ENCODE measurements at places on chromosomes 11 and 22.

DNA sequence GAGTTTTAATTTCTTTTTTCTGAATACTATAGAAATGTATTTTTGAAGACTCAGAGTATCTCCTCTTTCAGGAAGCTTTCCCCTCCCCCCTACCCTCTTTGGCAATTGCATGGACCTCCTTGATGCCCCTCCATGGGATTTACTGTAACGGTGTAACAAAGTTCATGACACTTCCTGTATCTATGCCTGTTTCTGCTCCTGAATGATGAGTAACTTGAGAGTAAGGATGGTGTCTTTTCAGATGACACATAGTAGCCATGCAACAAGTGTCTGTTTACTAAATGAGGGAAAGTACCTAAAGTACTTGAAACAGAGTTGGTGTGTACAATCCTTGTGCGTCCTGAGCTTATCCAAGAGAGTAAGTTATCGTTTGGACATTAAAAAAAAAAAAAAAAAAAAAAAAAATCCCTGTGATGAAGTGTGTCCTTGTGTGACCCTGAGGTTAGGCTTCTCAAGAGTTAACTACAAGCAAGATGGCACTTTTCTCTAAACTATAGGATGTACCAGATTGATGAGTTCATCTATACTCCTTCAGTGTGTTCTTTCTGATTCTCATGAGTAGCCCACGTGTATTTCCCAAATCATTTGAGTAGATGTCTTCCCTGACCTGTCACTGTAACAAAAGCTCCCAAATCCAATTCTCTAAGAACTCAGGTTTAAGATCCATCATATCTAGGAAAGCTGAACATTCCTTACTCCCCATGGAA lies 7.4 kb downstream of the ETS1 start:
- DNase-seq, result no peak

DNA sequence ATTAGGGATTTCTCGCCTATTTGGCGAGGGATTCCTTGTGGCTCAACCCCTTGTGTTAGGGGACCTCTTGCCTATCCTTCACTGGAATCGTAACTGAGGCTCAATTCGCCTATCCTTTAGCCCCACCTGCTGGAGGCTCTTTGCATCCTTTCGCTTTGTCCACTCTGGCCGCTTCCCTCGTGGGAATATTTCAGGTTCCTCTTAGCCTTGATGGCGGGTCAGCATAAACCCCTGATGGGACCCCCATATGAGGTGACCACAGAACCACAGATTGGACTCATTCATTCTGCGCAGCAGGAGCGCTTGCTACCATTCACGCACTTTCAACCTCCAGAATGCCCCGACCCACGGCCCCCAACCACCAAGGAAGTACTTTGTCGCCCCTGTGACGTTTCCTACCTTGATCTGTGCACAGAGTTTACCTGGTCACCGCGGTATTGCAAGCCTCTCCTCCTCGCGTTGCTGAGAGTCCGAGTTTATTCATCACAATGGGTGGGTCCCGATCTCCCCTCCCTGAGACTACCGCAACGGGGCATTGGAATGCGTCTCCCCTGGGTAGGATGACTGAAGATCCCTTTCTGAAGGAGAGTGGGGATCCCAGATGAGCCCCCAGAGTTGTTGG lies at the start of gene OR52N2:
Gene OR52N2 (plus strand): TSS at position 425 of the 622 bp plus-strand sequence. CDS start 11,412 bp downstream, outside the sequence.
- peak; percentile 30 for DNase-seq

DNA sequence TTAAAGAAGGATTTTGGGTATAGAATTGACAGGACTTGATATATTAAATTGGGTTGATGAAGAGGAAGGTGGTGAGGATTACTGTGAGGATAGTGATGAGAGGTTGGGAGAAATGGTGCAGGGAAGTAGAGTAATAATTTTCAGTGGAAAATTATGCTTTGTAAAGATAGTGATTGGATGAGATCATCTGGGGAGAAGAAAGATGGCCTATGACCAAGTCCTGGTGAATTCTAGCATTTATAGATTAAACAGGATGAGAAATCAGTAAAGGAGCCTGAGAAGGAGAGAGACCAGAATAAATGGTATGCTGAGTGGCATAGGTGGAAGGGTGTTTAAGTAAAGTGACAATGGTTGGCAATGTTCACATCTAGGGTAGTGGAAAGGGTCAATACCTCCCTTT lies 15.0 kb downstream of the IPO7 start:
- DNase-seq, result no peak

DNA sequence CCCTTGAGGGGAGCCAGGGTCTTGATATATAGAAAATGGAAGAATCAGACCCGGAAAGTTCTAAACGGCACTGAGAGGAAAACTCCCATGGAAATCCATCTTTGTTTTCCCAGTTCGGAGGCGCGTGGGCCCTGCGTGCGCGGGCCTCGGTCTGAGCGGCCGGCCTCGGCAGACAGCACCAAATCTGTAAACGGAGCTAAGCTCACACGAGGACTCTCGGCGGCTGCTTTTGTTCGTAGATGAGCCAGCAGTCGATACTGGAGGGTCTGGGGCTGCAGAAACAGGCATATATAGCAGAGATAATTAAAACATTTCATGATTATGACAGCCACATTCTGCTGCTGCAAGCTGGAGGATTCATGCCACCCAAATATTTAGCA lies 68.5 kb upstream of the PPARA start:
- DNase-seq, result no peak

DNA sequence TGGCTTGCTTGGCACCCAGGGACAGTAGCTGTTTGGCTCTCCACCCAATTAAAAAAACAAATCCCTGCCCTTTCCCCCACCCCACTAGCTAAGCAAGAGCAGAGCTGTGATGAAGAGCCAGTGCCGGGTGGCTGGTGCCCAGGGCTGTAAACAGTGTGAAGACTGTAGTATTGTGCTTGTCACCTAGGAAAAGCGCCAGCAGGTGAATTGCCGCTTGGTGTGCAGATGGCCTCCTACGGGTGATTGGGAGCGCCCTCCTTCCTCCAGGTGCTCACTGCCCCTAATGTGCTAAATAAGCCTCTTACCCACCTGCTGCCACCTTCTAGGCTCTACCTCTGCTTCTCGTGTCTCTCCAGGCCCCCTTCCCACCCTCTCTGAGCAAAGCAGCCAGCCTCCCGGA lies 18.4 kb upstream of the RAPSN start:
- peak; percentile 95 for DNase-seq

GRCh38 chr22:27538666-27539065 lies 262.9 kb downstream of the MN1 start:
- DNase-seq, result no peak

Measured in NCI-H1092 treated with DMSO at 0.1 percent for 48 hours (cell line).